AG04450 (cell line): ENCODE measurements at places on chromosomes 12 and 14. TPM values are rescaled to one million over a fixed set of nuclear protein-coding genes. Genes with fewer than 3 reads are reported as not detected.

The KLRC1 gene
- not detected in 2 replicates for polyA plus RNA-seq

The MED13L gene
- 45.0 and 56.2 TPM in 2 replicates for polyA plus RNA-seq

The NYNRIN gene
- 10.4 and 10.5 TPM in 2 replicates for polyA plus RNA-seq

The AVPR1A gene
- not detected in 2 replicates for polyA plus RNA-seq

The PUS1 gene
- polyA plus RNA-seq: 11.4 and 13.7 TPM in 2 replicates
